Suppressor macrophage treated with lipopolysaccharide for 1 hour (primary cell): ENCODE measurements at places on chromosomes 5 and 9.
A peak's percentile ranks its signal among the peaks of the same experiment; 100 is the strongest.

DNA sequence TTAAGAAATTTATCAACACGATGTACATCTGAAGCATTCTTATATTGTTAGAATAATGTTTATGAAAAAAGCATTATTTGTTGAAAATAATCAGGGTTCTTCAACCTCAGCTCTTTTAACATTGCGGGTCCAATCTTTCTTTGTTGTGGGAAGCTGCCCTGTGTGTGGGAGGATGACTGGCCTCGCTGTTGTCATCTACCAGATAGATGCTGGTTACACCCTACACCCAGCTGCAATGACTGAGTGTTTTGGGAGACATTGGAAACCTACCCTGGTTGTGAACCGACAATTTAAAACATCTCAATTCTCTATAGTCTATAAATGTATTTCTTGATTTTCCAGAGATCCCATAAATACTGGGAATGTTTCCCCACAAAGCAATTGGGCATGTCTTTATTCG, 794.2 kb upstream of the CDH10 start:
- no peak for DNase-seq

- no peak for DNase-seq
These were observed 23.3 kb downstream of the PITX1 start for GRCh38 chr5:135010502-135011354.

GRCh38 chr9:107933516-107933915, 443.9 kb upstream of the KLF4 start:
- no peak for DNase-seq

GRCh38 chr5:150523472-150524350, 15.8 kb downstream of the NDST1 start:
- DNase-seq = peak; percentile 75

GRCh38 chr9:100066539-100066938, 32.3 kb downstream of the ERP44 start:
- peak; percentile 35 for DNase-seq

- DNase-seq = no peak
These were observed 34.7 kb downstream of the GABRP start for GRCh38 chr5:170818232-170818631.

- DNase-seq = no peak
These were observed 129.0 kb downstream of the DAB2IP start for GRCh38 chr9:121780177-121781040.

DNA sequence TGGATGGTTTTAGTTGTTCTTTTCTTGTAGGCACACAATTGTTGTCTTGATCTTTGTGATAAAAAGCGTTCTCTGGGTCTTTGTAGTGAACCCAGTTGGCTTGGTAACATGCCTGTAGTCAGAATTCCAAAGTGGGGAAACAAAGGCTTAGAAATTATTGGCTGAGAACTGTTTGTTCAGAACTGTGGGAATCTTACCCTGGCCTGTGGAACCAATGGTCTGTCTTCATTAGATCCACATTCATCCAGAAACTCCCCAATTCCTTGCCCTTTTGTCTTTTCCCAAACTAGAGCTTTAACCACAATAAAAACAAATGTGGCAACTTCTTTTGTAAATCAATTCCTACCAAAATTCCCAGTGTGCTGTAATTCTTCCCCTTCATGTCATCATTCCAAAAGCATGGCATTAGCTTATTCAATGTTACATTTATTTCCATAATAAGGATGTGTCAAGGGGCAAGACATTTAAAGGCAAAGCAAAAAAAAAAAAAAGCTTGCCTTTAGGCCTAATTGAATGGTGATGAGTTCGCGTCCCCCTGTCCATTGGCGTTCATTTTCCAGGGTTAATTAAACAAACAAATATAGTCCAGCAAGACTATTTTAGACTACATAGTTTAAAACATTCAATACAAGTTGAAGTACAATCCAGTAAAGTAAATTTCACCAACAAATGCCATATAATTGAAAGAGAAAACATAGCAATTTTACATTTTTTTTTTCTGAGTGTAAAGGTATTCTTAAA, 249.8 kb upstream of the ZNF608 start:
- DNase-seq = no peak

DNA sequence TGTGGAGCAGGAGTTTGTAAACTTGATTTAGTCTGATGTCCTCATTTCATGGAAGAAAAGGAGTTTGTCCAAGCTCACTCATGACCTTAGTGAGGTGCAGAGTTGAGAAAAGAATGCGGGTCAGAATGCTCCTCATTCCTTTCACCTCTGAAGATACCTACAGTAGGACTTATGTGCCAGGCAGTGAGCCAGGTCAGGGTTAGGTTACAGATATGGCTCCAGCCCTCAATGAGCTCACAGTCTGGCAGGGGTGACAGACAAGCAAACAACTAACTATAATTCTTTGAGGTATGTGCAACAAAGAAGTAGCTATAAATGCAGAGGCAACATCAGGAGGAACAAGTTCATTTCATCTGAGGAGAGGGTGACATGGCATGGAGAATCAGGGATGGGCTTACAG, 102.5 kb downstream of the SPATA31D1 start:
- no peak for DNase-seq

GRCh38 chr9:33403941-33404787, 1.8 kb upstream of the AQP7 start:
- no peak for DNase-seq

DNA sequence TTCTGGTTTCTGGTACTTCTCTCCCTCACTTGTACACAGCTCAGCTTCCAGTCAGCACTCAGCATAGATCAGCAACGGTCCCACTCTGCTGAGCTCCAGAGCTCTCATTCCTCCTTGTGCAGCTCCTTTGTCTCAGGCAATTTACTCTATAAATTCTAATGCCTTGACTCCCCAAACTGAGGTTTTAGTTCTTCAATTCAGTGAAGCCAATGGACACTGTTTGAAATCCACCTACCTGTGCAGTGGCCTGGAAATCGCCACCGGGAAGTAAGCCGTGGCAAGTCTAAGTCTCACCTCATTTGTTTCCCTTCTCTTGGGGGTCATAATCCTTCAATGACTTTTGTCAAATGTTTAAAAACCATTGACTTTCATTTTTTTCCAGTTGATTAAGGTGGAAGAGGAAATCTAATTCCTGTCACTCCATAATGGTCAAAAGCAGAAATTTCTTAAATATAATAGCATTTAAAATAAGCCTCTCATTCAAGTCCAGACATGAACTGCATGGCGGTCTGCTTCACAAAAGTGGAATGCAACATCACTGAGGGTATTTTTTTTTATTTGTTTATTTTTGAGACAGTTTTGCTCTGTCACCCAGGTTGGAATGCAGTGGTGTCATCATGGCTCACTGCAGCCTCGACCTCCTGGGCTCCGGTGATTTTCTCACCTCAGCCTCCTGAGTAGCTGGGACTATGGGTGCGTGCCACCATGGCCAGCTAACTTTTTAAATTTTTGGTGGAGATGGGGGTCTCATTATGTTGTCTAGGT, 79.6 kb downstream of the C7 start:
- DNase-seq = no peak

DNA sequence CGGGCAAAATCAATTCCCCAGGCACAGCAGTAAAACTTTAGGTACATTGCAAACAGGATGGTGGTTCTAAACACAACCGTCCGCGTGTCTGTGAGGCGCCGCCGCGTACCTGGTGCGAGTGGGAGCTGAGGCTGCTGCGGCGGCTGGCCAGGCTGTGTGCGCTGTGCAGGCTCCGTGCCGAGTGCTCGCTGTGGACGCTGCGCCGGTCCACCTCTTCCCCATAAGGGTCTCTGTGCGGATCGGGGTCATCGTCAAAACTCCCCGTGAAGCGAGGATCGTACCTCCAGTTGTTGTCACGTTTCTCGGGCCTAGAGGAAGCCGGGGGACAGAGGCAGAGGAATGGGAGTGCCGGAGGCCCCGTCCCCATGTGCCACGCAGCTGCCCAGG, 16.7 kb downstream of the SEC16A start:
- DNase-seq = no peak

GRCh38 chr9:128456613-128457061, 831 bp downstream of the ODF2 start:
- DNase-seq = peak; percentile 87

- peak; percentile 76 for DNase-seq
These were observed 791 bp downstream of the SLC2A8 start for GRCh38 chr9:127397646-127398274.

- DNase-seq = no peak
These were observed 22.6 kb upstream of the NMUR2 start for GRCh38 chr5:152427721-152428120.

DNA sequence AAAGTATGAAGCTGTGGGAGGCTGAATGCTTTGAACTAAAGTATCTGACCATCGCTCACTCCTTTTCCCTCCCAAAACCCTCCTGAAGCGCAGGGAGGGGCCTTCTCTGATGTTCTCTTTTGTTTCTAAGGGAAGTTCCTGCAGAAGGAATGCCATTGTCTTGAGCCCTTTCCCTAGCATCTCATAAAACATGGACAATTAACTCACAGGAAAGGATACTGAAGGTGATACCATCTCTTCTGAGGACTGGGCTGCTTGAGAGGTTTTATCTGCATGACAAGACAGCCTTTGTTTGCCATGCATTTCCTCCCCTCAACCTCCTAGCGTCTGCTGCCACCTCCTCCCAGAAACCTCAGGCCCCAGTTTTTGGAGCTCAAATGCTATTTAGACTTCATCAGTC, 4.3 kb upstream of the RMND5B start:
- no peak for DNase-seq

DNA sequence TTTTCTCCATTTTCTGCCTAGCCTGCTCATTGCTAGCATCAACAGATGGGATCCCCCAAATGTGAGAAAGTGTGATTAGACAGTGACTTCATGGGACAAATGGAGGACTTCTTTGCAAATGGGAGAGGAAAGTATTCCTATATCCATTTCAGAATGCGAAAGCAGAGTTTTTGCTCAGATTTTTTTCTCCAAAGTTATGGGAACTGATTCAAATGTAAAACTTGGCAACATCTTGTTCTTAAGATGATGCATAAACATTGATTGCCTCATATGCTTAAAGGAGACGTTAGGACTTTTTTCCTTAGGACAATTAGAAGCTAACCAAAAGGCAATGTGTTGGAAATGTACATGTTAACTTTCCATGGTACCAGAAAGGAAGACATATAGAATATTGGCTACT, 704.3 kb upstream of the ZNF608 start:
- no peak for DNase-seq

DNA sequence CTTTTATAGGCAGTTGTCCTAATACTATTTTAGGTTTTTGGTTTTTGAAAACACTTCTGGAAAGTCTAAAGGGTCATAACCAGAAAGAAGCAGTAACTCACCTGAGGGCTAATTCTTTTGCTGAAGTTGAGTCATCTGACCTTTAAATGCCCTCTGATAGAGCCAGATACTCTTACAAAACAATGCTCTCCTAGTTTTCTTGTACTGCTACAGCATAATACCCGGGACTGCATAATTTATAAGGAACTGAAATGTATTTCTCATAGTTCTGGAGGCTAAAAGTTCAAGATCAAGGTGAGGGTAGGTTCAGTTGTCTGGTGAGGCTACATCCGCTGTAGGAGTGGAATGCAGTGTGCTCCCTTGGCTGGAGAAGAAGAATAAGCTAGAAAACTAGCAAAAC, 670.3 kb downstream of the TLE4 start:
- no peak for DNase-seq

GRCh38 chr9:121233906-121234831, 32.5 kb upstream of the RAB14 start:
- peak; percentile 58 for DNase-seq

DNA sequence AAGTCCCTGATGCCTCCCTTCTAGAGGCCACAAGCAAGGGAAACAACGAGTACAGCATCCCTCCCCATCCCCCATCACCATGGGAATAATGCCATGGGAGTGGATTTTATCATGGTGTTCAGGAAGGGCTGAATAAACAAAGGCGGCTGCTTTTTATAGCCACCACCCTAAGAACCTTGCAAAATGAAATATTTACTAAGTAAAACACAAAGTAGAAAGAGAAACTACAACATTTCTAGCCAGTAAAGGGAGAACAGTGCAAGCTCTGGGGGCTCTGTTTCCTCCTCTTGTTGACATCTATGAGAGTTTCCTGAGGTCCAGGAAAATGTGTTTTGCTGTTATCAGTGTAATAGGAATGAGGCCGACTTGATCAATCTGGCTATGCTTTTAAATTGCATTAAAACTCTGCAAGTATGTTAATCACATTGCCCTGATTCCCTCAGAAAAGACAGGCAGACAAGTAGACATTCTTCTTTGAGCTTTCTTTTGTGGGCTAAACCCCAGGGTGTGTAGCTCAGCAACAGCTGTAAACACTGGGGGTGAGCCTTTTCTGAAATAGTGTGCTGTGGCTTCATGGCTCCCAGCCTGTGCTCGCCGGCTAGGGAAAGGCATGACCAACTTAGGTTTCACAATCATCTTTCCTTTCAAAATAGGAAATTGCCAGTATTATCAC, 31.1 kb downstream of the SV2C start:
- no peak for DNase-seq

GRCh38 chr9:112575107-112575506, 88.5 kb downstream of the KIAA1958 start:
- no peak for DNase-seq

- no peak for DNase-seq
These were observed 268.8 kb upstream of the NREP start for GRCh38 chr5:112025757-112026156.

DNA sequence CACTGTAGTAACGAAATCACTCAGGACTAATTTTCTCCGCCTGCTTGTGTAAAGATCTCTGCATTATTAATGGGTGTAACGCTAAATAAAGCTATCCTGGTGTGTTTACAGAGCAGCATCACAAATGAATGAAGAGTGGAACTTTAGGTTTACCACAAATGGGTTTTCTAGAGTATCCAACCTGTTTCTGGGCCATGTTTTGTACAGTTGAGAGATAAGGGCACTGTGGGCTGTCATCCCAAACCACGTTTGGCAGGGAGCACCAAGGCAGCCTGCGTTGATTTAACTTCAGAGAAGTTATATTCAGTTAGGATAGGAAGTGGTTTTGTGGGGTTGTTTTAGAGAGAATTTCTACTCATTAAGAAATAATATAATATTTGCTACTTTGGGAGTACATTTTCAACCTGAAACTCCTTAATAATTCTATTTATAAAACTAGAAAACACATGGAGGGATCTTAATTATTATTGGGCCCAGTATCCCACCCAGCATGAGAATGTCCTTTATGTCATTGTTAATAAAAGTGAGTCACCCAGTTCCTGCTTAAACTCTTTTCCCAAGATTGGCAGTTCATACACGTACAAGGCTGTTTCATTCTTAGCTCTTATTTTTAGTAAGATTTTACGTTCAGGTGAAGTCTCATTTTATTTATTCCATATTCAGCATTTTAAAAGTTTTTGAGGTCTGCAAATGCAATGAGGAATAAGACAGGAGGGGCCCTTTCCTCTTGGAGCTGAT, 8.0 kb downstream of the KCNN2 start:
- no peak for DNase-seq

GRCh38 chr5:33631139-33631538, 190.4 kb downstream of the TARS1 start:
- no peak for DNase-seq

GRCh38 chr9:114789006-114789405, 16.8 kb downstream of the TNFSF15 start:
- DNase-seq = no peak

GRCh38 chr9:110016340-110016739, 191.6 kb downstream of the C9orf152 start:
- DNase-seq = no peak
